Brain microvascular endothelial cell (primary cell): ENCODE measurements at places on chromosomes 4 and X.

- no peak for DNase-seq
Measured at GRCh38 chr4:82136161-82136801, 237.5 kb downstream of the HNRNPD start.

DNA sequence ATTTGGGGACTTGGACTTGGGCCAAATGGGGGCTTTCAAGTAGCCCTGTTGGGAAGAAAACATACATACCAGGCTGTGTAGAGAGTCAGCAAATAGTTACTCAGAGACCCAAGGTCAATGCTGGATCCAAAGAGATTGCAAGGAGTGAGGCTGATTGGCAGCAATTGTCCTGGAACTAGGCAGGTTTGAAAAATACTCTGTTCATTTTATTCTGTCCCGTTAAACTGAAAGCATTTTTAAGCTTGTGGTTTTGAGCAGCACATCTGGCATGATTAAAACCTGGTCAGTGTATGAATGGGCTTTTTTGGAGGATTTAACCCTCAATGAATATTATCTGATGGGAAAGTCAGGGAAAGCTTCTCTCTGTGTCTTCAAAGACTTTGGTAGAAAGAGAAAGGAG lies 294.3 kb upstream of the BOD1L1 start:
- DNase-seq = no peak

- DNase-seq = no peak
Measured at GRCh38 chr4:87077914-87078585, 142.4 kb downstream of the KLHL8 start.

GRCh38 chrX:14420841-14421240 lies 108.5 kb upstream of the GLRA2 start:
- DNase-seq = no peak

GRCh38 chr4:184150102-184150839 lies 67.4 kb downstream of the ENPP6 start:
- no peak for DNase-seq

GRCh38 chrX:19814778-19815177 lies 72.6 kb downstream of the SH3KBP1 start:
- DNase-seq = no peak
